ENCODE measurements at places on chromosomes 7 and 10.
A peak's percentile ranks its signal among the peaks of the same experiment; 100 is the strongest.

DNA sequence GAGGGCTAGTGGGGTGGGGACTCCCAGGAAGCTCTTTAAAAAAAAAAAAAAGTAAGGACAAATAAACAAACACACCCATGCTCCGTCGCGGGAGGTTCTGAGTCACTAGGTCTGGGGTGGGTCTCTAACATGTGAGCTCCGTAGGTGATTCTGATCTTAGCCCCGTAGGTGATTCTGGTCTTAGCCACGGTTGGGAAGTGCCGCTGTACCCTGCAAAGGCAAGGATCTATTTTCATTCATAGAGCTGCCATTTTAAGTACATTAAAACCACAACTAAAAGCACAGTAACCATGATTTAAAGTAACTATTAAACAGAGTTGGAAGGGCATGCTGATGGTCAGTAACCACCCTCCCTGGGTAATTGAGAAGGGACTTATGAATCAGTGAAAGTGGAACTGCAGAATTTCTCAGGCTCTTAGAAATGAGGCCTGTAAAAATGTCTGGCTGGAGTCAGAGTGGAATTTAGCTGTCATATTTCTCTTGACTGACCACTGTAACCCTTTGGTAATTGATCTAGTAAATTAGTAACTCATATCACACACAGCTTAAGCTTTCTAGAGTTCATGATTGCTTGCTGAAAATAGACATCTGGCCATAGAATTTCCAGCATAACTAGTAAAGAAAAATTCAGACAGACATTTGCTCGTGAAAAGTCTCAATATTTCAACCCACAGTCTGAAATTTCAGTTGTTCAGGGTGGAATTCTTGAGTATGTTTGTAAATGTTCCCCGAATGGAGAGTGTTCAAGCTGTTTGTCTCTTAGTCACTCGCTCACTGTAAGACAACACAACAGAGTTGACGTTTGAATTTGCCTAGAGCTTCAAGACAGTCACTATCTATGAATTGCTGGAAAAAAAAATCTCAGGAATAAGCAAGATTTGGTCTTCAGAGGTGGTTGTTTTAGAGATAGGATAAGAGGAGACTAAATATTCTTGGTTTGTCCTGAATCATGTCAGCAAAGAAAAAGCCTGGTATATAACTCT, 34.2 kb upstream of the TCF7L2 start:
- DNase-seq: no peak

DNA sequence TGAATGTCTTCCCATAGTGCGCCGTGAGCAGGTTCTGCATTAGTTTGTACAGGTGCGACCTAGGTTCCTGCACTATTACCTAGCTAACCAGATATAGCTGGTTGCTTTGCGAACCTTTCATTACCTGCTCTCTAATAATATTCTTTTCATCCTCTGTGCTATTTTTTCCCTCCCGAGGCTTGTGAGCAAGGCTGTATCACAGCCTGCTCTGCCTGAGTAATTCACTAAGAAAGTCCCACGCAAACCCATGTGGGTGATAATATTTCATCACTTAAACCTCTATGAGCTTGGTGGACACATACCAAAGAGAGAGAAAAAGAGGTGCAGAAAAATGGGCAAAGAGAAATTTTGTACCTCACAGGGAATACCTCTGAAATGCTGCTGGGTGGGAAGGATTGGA, 8.4 kb downstream of the INHBA start:
- DNase-seq: no peak

DNA sequence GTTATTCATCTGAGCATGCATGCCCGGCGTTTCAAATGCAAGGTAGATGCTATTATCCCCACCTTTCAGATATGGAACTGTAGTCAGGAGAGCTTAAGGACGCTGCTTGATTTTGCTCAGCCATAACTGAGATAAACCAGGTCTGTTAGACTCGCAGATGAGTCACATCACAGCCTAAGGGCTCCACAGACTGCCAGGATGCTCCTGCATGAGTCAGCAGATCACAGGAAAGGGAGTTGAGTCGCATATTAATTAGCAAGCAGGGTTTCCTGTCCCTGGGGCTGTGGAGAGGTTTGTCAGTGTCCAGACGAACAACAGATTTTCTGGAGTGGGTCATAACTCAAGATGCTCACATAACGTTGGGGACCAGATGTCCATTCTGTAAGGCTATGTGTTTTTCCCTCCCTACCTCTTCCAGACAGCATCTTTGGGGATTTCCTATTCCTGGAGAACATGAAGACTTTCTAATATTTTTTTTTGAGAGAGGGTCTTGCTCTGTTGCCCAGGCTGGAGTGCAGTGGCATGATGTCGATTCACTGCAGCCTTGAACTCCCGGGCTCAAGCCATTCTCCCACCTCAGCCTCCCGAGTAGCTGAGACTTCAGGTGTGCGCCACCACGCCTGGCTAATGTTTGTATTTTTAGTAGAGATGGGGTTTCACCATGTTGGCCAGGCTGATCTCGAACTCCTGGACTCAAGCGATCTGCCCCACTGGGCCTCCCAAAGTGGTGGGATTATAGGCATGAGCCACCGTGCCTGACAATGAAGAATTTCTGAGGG, 36.7 kb downstream of the PFKFB3 start:
- peak; percentile 35 for DNase-seq

- no peak for DNase-seq
These were observed 10.4 kb downstream of the TMEM184A start for GRCh38 chr7:1545417-1546246.

DNA sequence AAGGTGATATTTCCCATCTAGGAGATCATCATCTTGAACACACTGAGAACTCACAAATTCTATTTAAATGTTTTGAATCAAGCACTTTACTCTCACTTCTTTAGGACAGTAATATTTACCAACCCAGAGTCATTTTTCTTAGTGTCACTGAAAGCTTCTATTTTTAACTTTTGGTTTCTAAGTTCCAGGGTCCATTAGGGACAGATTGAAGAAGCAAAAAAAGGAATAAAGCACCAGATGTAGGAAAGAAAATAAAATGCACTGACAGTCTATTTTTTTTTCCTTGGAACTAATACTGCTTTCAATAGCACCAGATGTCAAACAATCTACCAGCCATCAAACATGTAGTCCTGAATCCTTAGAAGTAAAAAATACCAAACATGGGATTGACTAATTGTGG, 526.7 kb upstream of the LRRN3 start:
- DNase-seq: no peak

DNA sequence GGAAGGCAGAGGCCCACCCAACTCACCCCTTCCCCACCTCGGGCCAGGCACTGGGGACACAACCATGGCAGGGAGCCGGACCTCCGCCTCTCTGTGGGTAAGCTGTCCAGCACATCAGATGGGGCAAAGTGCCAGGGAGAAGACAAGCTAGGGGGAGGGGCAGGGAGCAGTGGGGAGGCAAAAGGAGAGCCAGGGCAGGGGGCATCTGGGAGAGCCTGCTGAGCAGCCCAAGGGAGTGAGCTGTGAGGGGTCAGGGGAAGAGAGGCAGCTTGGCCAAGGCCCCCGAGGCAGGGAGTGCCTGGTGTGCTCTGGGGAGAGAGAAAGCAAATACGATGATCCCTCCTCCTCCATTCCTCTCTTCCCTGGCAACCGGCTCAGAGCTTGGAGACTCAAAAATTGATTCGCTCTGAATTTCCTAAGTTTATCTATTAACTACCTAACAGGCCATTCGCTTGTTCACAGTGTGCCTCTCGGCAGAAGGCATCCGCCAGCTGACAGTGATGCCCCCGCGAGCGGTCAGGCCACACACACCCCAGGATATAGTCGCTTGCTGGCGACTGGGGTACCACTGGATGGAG, 4.5 kb downstream of the CAMK2B start:
- DNase-seq: no peak

DNA sequence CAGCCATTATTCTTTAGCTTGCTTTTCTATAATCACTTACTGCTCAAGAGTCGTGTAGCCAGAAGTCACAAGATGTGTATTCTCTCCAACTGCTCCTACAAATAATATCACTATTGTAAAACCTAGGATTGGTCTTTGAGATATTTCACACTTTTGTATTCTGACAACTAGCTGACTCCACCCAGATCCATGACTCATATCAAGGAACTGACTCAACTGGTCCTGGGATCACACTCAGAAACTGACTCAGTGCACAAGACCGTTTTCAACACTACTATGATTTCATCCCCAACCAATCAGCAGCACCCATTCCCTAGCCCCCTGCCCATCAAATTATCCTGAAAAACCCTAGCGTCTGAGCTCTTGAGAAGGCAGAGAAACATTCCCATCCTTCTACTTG, 56.5 kb upstream of the ORC5 start:
- no peak for DNase-seq
